ENCODE measurements at places on chromosomes 4 and X. TPM values are rescaled to one million over a fixed set of nuclear protein-coding genes. Genes with fewer than 3 reads are reported as not detected.
A peak's percentile ranks its signal among the peaks of the same experiment; 100 is the strongest.

SULT1B1 gene
- 0.10 TPM for total RNA-seq

ALPK1 gene
- total RNA-seq: 0.86 TPM

JAKMIP1 gene
- total RNA-seq: 2.4 TPM

PDE5A gene
- total RNA-seq: 3.2 TPM

SLC25A6 gene
- 411 TPM for total RNA-seq

ADAM29 gene
- total RNA-seq: not detected

TCP11X2 gene
- 3.7 TPM for total RNA-seq

DUX4 gene
- total RNA-seq: 1.2 TPM

GAGE12J gene
- not detected for total RNA-seq

F9 gene
- not detected for total RNA-seq

DNA sequence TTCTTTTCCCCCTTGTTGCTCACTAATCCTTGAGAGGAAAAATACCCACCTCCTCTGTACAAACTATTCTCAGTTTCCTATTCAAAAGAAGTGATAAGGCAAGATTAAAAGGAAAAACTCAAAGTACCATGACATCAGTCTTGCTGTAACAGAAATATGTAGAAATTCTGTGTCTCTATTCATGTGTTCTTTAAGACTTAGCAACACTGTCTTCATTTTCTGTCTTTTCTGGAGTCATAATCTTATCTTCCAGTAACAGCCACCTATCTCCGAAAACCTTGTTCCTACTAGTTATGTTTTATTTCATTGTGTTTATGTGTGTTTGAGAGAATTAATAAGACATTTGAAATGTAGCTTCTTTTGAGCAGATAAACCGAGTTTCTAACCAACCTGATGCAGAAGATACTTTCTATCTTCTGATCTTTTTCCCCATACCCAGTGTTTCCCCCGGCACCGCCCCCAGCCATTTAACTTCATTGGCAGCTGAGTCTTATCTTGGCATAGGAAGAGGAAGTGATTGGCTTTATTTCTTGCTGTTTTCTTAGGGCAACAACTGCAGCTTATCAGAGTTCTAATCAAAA is 8.0 kb downstream of the FAM241A start:
- H3K27ac ChIP-seq: no peak overlapping the region
- no peaks in the 10 kb centered on the region for H3K27me3 ChIP-seq
- DNase-seq: no peak
- no peak overlapping the region for H3K4me3 ChIP-seq
- no peaks in the 10 kb centered on the region for H3K4me1 ChIP-seq
- no peaks in the 10 kb centered on the region for H3K36me3 ChIP-seq

DNA sequence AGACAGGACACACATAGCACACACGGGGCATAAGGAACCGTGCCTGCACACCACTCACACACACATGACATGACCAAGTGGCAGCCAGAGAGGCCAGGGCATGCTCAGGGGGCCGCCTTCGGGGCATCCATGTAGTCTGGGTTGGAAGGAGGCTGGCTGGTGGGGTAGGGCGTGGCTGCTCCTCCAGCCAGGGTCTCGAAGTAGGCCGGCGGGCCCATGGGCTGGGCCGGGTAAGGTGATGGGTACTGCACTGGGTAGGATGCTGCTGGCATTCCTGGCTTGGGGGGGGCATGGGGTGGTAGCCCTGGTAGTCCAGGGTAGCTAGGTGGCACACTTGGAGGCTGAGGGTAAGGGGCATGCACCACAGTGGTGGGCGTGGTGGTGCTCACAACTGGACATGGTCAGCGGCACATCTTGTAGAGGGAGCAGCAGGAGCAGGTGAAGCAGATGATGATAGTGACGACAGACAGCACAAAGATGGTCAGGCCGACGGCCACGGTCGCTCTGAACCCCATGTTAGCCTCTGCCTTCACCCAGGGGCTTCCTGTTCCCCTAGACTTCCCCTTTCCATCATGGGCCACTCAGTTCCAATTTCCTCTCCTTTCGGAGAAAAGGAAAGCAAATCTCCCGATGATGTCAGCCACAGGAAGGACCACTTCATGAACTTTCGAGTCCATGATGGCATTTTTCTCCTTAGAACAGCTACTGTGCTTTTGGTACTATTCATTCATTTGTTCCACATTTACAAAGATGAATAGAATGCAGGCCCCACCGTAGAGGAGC is 10.9 kb upstream of the DDX3X start:
- no peaks in the 10 kb centered on the region for H3K27me3 ChIP-seq
- H3K4me1 ChIP-seq: no peaks in the 10 kb centered on the region
- H3K36me3 ChIP-seq: no peaks in the 10 kb centered on the region
- no peak overlapping the region for H3K27ac ChIP-seq
- no peak overlapping the region for H3K4me3 ChIP-seq

- peak overlapping the region; percentile 91 for H3K4me3 ChIP-seq
- peak overlapping the region; percentile 15 for H3K27ac ChIP-seq
- peak; percentile 74 for DNase-seq
Measured at GRCh38 chr4:125317525-125317877, 2.7 kb downstream of the FAT4 start.

GRCh38 chr4:184255361-184255760 is 37.7 kb upstream of the ENPP6 start:
- peak overlapping the region; percentile 92 for H3K27ac ChIP-seq
- no peak overlapping the region for H3K4me3 ChIP-seq
- H3K27me3 ChIP-seq: peaks cover 3% of the 10 kb centered on the region
- H3K36me3 ChIP-seq: peaks cover 6% of the 10 kb centered on the region
- DNase-seq: peak; percentile 48

GRCh38 chr4:18012134-18012806 is 9.3 kb downstream of the LCORL start:
- no peak overlapping the region for H3K4me3 ChIP-seq
- H3K27me3 ChIP-seq: no peaks in the 10 kb centered on the region
- no peak for DNase-seq
- peaks cover 7% of the 10 kb centered on the region for H3K4me1 ChIP-seq
